ENCODE measurements at places on chromosomes 13 and 19.

DNA sequence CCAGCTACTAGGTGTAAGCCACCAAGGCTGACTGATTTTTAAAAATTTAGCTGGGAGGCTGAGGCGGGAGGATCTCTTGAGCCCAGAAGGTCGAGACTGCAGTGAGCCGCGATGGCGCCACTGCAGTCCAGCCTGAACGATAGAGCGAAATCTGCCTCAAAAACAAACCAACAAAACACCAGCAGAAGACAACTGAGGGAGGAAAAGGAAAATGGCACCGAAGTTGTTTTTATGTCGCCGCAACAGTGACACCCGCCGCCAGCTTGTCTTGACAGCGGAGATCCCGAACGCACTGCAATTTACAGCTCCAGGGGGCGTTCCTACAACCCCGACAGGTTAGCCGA, 298 bp upstream of the FAM98C start:
- DNase-seq = no peak

- no peak for DNase-seq
Observed at GRCh38 chr13:97875911-97876310, 77.6 kb upstream of the IPO5 start.

- no peak for DNase-seq
Observed at GRCh38 chr13:45994752-45995151, 57.8 kb downstream of the ZC3H13 start.

- DNase-seq = no peak
Observed at GRCh38 chr13:25744178-25744577, 307.6 kb downstream of the SHISA2 start.

GRCh38 chr13:106488686-106489085, 46.8 kb downstream of the EFNB2 start:
- no peak for DNase-seq

GRCh38 chr19:16204005-16204294, 6.2 kb downstream of the AP1M1 start:
- no peak for DNase-seq

DNA sequence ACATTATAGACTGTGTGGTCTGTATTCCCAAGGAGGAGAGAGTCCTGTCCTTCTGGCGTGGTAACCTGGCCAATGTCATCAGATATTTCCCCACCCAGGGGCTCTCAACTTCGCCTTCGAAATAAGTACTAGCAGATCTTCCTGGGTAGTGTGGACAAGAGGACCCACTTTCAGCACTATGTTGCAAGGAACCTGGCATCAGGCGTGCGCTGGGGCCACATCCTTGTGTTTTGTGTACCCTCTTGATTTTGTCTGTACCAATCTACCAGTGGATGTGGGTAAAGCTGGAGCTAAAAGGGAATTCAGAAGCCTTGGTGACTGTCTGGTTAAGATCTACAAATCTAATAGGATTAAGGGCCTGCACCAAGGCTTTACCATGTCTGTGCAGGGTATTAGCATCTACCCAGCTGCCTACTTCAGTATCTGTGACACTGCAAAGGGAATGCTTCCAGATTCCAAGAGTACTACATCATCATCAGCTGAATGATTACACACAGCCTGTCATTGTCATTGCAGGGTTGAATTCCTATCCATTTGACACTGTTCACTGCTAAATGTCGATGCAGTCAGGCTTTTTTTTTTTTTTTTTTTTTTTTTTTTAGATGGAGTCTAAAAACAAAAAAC, 148.0 kb downstream of the PRR20E start:
- no peak for DNase-seq
